ENCODE measurements at places on chromosomes 16 and 17.
A peak's percentile ranks its signal among the peaks of the same experiment; 100 is the strongest.

- no peaks in the 10 kb centered on the region for H3K27me3 ChIP-seq
- peak overlapping the region; percentile 95 for H3K27ac ChIP-seq
- H3K4me1 ChIP-seq, result peaks cover 43% of the 10 kb centered on the region
- peak; percentile 50 for DNase-seq
- peaks cover 20% of the 10 kb centered on the region for H3K36me3 ChIP-seq
- H3K4me3 ChIP-seq, result peak overlapping the region; percentile 54
Measured at GRCh38 chr16:963913-964312, 6.9 kb downstream of the LMF1 start.

DNA sequence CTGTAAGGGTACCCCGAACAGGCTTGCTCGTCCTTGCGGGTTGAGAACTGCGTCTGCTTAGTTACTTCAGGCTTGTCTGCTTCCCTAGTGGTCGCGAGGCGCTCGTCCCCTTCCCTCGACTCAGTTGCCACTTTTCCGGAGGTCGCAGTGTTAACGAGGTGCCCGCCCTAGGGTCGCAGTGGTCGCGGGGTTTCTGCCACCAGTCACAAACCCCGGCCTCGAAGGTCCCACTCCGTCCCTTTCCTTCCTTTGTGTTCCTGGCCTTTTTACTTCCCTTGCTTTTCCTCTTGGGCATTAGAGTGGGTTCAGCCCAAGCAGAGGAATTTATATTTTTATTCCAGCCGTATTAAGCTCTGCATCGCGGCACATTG is 299 bp downstream of the NUP85 start:
- peaks cover 17% of the 10 kb centered on the region for H3K36me3 ChIP-seq
- DNase-seq, result no peak
- H3K27ac ChIP-seq, result peak overlapping the region; percentile 89
- peaks cover 18% of the 10 kb centered on the region for H3K4me1 ChIP-seq
- peak overlapping the region; percentile 81 for H3K4me3 ChIP-seq

DNA sequence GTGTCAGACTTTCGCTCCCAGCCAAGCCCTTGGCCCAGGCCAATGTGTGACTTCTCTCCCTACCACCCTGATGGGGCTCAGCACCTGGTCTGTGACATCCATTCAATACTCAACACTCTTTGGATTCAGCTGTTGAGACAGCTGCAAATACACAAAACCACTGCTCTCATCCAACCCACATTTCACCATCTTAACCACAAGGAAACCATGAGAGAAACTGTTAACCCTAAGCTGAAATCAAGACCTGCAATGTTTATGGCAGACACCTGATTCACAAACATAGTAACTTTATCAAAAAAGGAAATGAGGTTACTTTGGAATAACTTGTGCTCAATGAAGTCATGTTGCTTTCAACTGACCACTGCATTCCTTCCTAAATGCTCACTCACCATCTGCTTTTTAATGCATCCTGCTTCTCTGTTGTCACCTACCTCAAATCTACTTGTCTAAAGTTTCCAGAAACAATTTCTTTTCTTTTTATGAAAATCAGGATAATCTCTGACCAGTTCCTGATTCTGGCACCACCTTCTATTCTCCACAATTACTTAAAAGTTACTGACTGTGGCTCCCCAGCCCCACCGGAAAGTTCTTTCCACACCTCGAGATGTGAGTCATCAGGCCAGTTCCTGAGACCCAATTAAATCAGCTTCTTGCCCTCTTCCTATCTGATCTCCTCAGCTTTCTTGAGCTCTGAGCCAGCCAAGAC is 88.2 kb downstream of the NOG start:
- peaks cover 19% of the 10 kb centered on the region for H3K4me1 ChIP-seq
- H3K36me3 ChIP-seq, result no peaks in the 10 kb centered on the region
- H3K27ac ChIP-seq, result no peak overlapping the region
- peaks cover 23% of the 10 kb centered on the region for H3K27me3 ChIP-seq
- DNase-seq, result peak; percentile 43
- H3K4me3 ChIP-seq, result no peak overlapping the region

- DNase-seq, result no peak
- H3K36me3 ChIP-seq, result peaks cover 30% of the 10 kb centered on the region
- peaks cover 24% of the 10 kb centered on the region for H3K4me1 ChIP-seq
- no peak overlapping the region for H3K4me3 ChIP-seq
Measured at GRCh38 chr16:16063683-16064082, 114.3 kb downstream of the ABCC1 start.

DNA sequence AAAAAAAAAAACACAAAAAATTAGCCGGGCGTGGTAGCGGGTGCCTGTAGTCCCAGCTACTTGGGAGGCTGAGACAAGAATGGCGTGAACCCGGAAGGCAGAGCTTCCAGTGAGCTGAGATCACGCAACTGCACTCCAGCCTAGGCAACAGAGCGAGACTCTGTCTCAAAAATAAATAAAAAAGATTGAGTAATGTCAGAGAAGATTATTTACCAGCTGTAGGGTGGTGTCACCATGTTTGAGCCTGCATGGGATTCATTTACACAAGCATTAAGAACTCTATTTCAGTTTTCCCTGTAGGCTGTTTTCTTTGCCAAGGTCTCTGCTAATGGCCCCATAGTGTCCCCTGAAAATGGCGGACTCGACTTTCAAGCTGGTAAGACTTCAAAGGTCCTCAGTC is 575.0 kb downstream of the CDH13 start:
- no peak overlapping the region for H3K27ac ChIP-seq
- H3K4me3 ChIP-seq, result no peak overlapping the region
- no peaks in the 10 kb centered on the region for H3K36me3 ChIP-seq
- no peak for DNase-seq
- H3K27me3 ChIP-seq, result no peaks in the 10 kb centered on the region

- no peak overlapping the region for H3K4me3 ChIP-seq
- H3K27ac ChIP-seq, result no peak overlapping the region
- H3K4me1 ChIP-seq, result no peaks in the 10 kb centered on the region
- H3K27me3 ChIP-seq, result no peaks in the 10 kb centered on the region
- H3K36me3 ChIP-seq, result no peaks in the 10 kb centered on the region
Measured at GRCh38 chr17:9090641-9091096, 69.4 kb downstream of the NTN1 start.

DNA sequence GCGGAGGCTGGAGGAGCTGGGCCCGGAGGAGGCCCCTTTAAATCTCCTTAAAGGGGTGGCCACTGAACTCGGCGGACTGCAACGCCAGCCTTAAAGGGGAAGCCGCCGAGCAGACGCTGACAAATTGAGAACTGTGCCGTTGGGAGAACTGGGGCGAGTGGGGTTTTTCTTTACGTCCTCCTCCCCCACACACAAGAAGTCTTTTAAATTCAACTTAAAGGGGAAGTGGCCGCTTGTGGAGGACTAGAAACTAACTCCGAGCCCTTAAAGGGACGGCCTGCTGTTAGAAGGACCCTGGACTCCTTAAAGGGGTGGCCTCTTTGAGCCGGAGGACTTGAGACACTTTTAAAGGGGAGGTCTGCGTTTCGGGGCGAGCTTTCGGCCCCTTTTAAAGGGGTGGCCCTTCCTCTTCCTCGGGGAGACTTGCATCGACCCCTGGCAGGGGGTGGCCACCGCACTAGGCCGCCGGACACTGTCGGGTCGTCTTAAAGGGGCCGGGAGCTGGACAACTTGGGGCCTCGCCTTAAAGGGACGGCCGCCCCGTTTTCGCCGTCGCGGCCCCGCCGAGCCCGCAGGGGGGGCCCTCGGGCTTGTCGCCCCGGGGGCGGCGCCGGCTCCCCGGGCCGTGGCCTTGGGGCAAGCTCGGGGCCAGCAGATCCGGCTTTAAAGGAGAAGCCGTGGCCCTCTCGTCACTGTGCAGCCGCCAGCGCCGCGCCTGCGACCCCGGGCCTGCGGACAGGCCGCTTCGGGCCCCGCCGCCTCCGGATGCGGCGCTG is 688 bp downstream of the FBRS start:
- peak overlapping the region; percentile 96 for H3K4me3 ChIP-seq
- no peaks in the 10 kb centered on the region for H3K27me3 ChIP-seq
- peak overlapping the region; percentile 100 for H3K27ac ChIP-seq
- H3K4me1 ChIP-seq, result peaks cover 45% of the 10 kb centered on the region
- peak; percentile 98 for DNase-seq

- no peaks in the 10 kb centered on the region for H3K27me3 ChIP-seq
- peak overlapping the region; percentile 49 for H3K27ac ChIP-seq
- DNase-seq, result no peak
- H3K4me1 ChIP-seq, result peaks cover 66% of the 10 kb centered on the region
- peak overlapping the region; percentile 7 for H3K4me3 ChIP-seq
Measured at GRCh38 chr16:68090533-68090932, 5.4 kb downstream of the NFATC3 start.

GRCh38 chr16:75304521-75305363 is 53.3 kb upstream of the BCAR1 start:
- no peak for DNase-seq
- no peaks in the 10 kb centered on the region for H3K27me3 ChIP-seq
- peaks cover 18% of the 10 kb centered on the region for H3K4me1 ChIP-seq
- no peak overlapping the region for H3K4me3 ChIP-seq

- no peak for DNase-seq
- no peak overlapping the region for H3K27ac ChIP-seq
- H3K4me1 ChIP-seq, result no peaks in the 10 kb centered on the region
Measured at GRCh38 chr17:39178536-39178935, 12.6 kb upstream of the ARL5C start.

- H3K4me3 ChIP-seq, result no peak overlapping the region
- no peaks in the 10 kb centered on the region for H3K4me1 ChIP-seq
- H3K27ac ChIP-seq, result no peak overlapping the region
- no peaks in the 10 kb centered on the region for H3K27me3 ChIP-seq
Measured at GRCh38 chr17:69236464-69236863, 7.8 kb upstream of the ABCA10 start.

DNA sequence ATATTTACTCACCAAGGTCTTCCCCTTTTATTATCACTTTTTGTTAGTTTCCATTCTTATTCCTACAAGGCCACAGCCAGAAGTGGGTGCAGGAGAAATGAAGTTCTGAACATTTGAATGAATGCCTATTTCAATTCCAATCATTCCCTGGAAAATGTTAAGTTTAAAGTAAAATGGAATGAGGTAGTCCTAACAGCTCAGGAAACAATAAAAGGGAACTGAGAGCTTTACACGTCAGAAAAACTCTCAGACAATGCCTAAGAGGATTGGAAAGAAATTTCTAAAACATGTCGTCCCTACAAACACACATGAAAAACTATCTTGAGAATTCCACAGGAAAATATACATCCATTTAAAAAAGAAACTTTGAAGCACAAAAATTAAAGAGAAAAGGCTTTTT is 238.8 kb downstream of the STX8 start:
- peaks cover 33% of the 10 kb centered on the region for H3K36me3 ChIP-seq
- H3K27ac ChIP-seq, result no peak overlapping the region
- no peak overlapping the region for H3K4me3 ChIP-seq

- no peak for DNase-seq
- no peaks in the 10 kb centered on the region for H3K27me3 ChIP-seq
- no peak overlapping the region for H3K4me3 ChIP-seq
- H3K36me3 ChIP-seq, result peaks cover 29% of the 10 kb centered on the region
Measured at GRCh38 chr17:82957961-82958561, 118.2 kb upstream of the ZNF750 start.

DNA sequence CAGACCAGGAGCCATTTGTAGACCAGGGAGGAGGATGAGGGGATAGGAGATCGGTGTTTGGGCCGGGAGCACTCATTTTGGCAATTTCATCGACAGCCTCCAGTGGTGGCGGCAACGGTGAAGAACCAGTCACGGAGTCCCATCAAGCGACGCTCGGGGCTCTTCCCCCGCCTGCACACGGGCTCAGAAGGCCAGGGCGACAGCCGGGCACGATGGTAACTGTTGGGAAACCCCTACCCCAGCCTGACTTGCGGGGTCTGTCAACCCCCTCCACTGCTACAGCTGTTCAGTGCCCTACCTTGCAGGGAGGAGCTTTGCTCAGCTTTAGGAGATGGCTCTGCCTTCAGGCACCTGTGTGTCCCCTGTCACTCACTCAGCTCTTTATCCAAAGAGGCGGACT is 43.0 kb downstream of the OR1D5 start:
- no peak for DNase-seq
- peaks cover 41% of the 10 kb centered on the region for H3K36me3 ChIP-seq
- no peaks in the 10 kb centered on the region for H3K4me1 ChIP-seq
- no peak overlapping the region for H3K27ac ChIP-seq
- H3K27me3 ChIP-seq, result no peaks in the 10 kb centered on the region
- H3K4me3 ChIP-seq, result no peak overlapping the region

- H3K27ac ChIP-seq, result no peak overlapping the region
- no peak overlapping the region for H3K4me3 ChIP-seq
- peaks cover 16% of the 10 kb centered on the region for H3K27me3 ChIP-seq
- H3K36me3 ChIP-seq, result no peaks in the 10 kb centered on the region
Measured at GRCh38 chr17:17466511-17466910, 10.3 kb upstream of the MED9 start.

DNA sequence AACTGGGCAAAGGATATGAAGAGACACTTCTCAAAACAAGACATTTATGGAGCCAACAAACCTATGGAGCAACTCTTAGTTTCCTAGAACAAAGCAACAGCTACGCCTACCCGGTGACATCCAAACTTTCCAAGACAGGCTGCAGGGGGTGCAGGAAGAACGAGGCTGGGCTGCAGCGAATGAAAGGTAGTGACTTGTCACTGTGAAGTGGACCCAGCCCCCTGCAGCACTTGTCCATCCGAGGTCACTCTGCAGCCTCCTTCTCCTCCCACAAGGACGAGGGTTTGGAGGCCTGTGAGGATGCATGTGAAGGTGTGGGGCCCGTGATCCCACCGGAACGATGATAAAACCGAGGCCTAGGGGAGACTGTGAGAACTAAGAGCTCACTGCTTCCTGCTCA is 192.6 kb upstream of the RPL38 start:
- H3K4me3 ChIP-seq, result no peak overlapping the region
- peaks cover 24% of the 10 kb centered on the region for H3K4me1 ChIP-seq
- DNase-seq, result no peak
- no peaks in the 10 kb centered on the region for H3K36me3 ChIP-seq

DNA sequence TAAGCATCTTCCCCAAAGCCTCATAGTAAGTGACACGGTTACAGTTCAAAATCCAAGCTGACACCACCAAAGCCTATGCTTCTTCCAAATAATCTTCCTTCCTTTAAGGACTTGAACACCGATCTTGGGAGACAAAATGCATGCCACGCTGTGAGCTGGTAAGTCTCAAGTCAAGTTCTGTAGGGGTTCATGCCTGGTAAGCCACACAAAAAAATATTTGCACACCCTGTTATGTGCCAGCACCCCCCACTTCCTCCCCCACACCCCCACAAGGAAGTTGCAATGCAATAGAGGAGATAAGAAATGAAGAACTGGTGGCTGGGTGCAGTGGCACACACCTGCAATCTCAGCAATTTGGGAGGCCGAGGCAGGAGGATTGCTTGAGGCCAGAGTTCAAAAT is 5.6 kb downstream of the NOG start:
- H3K36me3 ChIP-seq, result no peaks in the 10 kb centered on the region
- H3K27me3 ChIP-seq, result peaks cover 38% of the 10 kb centered on the region
- no peak overlapping the region for H3K4me3 ChIP-seq

Measured in activated CD4-positive, alpha-beta memory T cell treated with anti-CD3 and anti-CD28 coated beads for 36 hours (primary cell).